ENCODE measurements at places on chromosomes 12 and 14.

GRCh38 chr12:1836241-1836803, 16.0 kb downstream of the LRTM2 start:
- no peak for DNase-seq

DNA sequence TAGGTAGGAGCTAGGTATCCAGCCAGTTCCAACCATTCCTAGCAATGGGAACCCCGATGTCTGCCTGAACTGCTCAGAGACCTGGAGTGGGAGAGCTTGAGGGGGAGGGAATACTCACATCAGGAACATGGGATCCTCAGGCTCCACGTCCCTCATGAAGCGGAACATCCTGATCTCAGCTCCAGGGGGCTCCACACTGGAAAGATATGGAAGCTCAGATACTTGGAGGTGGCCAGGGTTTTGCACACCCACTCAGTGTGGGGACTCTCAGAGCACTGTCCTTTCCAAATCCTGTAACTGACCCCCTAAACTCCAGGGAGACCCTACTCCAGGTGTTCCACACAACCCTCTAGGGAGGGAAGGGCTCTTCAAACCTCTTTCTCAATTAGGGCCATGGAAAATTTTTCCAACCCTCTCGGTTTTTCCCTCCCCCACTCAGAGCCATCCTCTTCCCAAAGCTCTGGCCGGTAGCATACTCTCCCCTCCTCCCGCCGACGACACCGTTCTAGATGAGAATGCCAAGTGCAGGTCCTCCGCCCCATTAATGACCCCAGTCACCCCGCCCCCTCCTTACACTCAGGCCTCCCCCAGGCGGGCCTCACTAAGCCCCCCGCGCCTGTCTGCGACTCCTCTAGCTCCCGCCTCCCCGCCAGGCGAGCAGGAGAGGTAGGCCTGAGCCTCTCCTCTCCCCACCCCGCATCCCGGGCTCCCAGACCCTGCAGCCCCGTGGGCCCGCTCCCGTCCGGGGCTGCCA, 597 bp downstream of the MLF2 start:
- DNase-seq = peak; percentile 67

DNA sequence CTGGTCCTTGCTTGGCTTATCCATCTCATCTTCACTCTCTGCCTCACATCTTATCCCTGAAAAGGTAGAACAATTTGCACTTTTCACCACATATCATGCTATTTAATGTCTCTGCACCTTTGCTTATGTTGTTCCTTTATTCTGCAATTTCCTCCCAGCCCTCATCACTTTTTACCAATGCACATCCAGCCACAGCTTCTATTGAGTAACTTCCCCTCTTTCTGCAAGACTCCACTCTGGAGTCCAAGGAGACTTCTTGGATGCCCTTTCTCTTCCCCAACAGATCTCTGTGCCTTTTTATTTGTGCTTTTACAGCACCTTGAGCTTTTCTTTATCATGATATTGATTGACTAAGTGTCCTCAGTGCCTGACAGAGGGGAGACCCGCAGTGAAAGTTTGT, 797.1 kb downstream of the VRK1 start:
- DNase-seq = no peak

GRCh38 chr12:79614730-79615129, 76.0 kb downstream of the PAWR start:
- DNase-seq = no peak

DNA sequence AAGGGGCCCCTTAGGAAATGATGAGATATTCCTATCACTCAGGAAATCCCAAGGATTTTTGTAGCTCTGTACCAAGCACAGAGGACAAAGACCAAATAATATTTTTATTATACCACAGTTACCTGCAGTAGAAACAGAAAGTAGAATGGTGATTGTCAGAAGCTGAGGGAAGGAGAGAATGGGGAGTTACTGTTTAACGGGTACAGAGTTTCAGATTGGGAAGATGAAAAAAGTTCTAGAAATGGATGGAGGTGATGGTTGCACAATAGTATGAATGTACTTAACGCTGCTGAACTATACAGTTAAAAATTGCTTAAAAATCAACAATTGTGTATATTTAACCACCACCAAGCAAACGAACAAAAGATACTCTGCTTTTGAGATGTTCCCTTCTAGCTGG, 24.1 kb downstream of the FLVCR2 start:
- DNase-seq = no peak

GRCh38 chr12:116564080-116564479, 4.9 kb downstream of the MAP1LC3B2 start:
- no peak for DNase-seq

DNA sequence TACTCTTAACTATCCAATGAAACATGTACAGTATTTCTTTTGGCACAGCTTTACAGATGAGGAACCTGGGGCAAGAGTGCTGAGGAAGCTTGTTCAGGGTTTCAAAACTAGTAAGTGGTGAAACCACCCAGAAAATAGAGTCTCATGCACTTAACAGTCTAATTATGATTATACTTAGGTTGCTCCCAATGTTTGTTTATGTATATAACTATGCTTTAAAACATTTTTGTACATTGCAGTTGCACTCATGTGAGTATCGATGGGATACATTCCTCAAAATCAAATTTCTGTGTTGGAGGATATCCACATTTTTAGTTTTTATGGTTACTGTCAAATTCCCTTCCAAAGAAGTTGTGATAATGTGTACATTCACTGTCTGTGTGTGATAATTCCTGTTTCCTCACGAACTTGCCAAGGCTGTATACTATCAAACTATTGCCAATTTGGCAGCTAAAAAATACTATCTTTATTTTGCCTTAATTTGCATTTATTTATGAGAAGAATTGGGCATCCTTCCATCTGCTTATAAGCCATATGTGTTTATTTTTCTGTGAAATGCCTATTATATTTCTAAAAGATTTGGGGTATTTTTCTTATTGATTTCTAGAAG, 143.9 kb upstream of the SSTR1 start:
- DNase-seq = no peak
